ENCODE measurements at places on chromosomes 6 and 20.

DNA sequence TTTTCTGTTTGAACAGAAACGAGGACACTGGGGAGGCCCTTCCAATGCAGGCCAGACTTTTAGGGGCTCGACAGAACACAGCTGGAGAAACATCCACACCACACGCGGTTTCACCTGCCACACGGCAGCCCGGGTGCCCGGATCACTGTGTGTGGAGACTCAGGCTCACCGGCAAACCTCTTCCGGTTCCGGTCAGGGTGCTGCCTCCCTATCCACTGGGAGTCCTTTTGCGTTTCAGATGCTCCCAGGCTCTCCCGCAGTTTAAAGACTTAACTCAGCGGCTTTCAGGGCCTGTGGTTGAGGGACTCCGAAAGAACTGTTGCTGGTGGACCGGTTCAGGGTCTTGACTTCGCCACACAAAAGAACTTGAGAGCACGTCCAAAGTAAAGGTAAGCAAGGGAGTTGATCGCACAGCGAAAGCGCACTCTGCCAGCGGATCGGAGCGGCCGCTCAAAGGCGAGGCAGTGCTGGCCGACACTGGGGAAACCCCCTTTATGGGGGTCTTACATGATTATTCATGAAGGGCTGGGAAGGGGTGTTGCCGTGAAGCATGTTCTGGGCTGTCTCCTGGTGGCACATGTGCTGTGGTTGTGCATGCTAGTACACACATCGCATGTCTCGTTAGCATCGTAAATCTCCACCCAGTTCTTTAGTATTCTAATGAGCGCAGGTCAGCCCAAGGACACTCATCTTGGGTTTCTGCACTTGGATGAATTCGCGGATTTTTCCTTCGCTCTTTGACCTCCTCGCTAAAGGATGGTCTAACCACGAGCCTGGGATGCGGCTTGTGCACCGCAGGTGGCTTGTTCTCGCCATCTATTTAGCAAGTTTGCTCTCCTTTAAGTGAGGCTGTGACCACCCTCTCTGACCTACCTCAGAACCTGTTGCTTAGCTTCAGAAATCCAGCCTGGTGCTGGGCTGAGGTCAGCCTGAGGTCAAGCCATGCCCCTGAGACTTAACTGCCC, 180.3 kb downstream of the CDH26 start:
- no peak for DNase-seq

GRCh38 chr20:16273812-16274555, 299.3 kb downstream of the KIF16B start:
- DNase-seq = no peak

- DNase-seq = no peak
Measured at GRCh38 chr20:59805786-59806577, 127.5 kb downstream of the SYCP2 start.

GRCh38 chr6:107021446-107022185, 6.4 kb upstream of the MTRES1 start:
- DNase-seq = no peak

DNA sequence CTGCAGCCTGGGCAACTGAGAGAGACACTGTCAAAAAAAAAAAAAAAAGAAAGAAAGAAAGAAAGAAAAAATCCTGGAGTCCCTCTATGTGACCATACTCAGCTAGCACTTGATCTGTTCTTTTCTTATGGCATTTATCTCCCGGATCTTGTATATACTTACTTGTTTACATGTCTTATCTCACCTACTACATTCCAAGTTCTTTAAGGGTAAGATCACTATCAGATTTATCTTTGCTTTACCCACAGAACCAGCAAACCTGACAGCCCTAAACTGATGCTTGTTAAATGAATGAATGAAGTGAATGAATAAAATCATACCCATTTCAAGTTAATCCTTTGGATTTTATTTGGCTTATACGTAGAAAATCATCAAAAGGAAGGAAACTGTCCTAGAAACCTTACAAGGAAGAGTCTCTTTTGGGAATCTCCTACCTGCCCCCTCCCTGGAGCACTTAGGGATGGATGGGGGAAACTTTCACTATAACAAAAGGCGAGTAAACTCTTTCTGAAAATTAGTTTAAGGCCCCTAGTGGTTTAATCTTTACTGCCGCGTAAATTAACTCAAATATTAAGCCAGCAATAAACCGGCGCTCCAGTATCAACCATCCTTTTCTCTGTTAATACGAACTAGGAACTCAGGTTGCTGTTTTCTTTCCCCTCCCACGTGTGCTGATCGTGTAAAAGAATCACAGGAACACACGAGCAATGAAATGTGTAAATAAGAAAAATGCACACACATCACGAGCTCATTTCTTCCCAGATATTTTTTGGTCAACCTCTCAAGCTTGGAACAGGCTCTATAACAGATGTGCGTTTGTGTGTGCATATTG, 1.3 kb upstream of the UTRN start:
- DNase-seq = no peak

GRCh38 chr6:169849396-169849795, 98.0 kb downstream of the ERMARD start:
- DNase-seq = no peak

GRCh38 chr20:54189630-54190029, 15.8 kb upstream of the CYP24A1 start:
- no peak for DNase-seq

GRCh38 chr20:37245216-37246150, 16.1 kb downstream of the GHRH start:
- DNase-seq = no peak

DNA sequence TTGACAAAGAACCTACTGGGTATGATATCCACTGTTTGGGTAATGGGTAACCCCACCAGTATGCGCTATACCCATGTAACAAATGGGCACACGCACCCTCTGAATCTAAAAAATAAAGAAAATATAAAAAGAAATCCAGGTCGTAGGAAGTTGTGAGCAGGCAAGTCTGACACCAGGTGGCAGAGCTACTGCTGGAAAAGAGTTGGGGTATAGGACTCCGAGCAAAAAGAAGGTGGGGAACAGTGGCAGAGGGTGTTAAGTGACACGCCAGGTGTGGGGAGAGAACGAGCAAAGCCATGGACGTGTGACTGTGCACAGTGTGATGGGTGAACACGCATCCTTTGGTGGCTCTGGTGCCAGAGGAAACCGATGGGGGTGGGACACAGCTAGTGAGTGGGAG, 46.7 kb downstream of the NOX3 start:
- DNase-seq = no peak

- DNase-seq = no peak
Measured at GRCh38 chr6:75377386-75377785, 92.8 kb upstream of the TMEM30A start.

DNA sequence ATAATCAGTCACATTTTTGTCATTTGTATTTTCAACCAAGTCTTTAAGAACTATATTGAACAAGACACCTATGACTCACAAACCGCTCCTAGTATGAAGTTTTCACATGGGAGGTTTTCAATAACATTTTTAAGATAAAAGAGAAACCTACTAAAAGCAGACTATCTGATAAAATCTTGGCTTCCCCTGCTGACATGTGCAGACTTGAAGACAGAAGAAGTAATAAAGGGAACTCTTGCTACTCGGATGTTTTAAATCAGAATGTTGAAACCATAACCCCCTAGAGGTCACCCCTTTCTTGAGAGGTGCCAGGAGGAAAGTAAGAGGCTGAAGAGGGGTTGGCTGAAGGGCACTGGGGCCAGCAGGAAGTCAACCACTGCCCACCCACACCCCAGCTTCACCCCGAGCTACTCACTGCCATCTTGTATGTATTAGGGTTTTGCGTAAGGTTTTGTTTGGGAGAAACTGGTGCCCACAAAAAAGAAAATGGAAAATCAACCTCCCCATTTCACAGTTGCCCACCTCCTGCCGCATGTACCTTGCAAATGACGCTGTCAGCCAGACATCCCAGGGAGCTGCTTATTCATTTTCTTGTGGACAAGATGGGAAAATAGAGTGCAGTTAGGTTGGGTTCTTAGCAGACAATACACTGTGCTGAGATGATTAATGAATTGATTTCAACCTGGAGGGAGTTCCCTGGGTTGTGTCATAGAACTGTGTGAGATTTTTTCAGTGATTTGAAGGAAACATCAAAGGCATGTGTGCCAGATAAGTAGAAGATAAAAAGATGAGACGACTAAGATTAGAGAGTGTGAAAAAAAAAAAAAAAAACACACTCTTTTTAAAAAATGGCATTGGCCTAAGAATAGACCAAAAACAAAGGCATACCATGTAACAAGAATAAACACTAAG, 83.2 kb upstream of the TAB2 start:
- DNase-seq = no peak

GRCh38 chr6:109662192-109662591, 28.8 kb downstream of the AK9 start:
- DNase-seq = no peak

- DNase-seq = no peak
Measured at GRCh38 chr20:17673084-17673483, 9.0 kb downstream of the RRBP1 start.

DNA sequence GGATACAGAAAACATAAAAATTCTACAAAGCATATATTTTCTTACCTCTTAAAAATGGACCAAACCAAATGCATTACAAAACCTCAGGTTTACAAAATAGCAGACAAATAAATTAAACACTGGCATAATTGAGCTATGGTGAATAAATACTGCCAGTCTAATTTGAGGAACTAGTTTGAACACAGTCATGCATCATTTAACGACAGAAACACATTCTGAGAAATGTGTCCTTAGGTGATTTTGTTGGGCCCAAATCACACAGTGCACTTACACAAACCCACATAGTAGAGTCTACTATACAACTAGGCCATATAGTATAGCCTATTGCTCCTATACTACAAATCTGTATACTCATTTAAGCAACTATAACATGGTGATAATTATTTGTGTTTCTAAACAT, 215.6 kb downstream of the FOXC1 start:
- DNase-seq = no peak

- DNase-seq = no peak
Measured at GRCh38 chr20:40197691-40198090, 491.3 kb downstream of the MAFB start.

GRCh38 chr6:26525838-26526237, 12.3 kb upstream of the HMGN4 start:
- DNase-seq = no peak

DNA sequence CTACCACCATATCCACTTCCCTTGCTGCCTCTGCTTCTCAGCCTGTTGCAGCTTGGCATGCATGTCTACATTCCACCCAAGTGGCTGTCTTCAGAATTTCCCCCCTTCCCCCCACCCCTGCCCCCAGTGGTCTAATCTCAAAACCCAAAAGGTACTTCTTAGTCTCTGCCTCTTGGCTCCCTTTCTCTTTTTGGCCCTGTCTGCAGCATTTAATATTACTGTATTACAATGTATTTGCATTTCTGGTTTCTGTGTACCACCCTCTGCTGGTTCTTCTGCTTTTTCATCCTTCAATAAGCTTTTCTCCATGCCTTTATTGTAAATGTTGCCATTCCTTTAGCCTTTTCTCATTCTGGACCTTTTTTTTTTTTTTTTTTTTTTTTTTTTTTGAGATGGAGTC, 43.0 kb downstream of the RPRD1B start:
- DNase-seq = no peak

GRCh38 chr6:124963831-124964763, 1.9 kb downstream of the RNF217 start:
- DNase-seq = no peak

GRCh38 chr20:61244213-61244612, 7.8 kb upstream of the CDH4 start:
- no peak for DNase-seq

- DNase-seq = no peak
Measured at GRCh38 chr6:139572001-139572400, 197.6 kb upstream of the CITED2 start.

DNA sequence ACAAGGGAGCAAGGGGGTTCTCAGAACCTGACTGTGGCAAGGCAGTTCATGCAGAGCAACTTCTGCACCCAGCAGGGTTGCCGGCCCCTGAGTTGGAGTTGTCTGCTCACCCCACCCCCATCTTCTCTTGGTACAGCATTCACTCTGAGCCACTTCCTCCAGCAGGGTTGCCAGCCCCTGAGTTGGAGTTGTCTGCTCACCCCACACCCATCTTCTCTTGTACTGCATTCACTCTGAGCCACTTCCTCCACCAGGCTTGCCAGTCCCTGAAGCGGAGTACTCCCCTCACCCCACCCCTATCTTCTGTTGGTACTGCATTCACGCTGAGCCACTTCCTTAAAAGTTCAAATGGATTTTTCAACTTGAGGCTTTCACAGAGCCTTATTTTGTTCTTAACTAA, 79.7 kb upstream of the SYNDIG1 start:
- no peak for DNase-seq

DNA sequence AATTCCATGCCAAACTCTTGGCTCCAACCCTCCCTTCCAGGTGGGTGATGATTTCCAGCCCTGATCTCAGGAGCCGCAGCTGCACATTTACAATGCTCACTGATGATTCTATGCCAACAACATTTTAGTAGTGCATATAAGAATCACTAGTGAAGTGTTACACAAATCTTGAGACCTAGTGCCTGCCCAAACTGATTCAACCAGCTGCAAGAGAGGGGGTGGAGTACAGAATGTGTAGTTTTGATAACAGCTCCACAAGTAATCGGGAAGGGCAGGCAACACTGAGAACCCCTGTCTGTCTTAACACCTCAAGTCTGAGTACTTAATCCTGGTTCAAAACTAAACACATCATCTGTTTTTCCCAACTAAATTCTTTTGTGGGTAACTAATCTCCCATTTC, 91.7 kb downstream of the PRDM1 start:
- no peak for DNase-seq

DNA sequence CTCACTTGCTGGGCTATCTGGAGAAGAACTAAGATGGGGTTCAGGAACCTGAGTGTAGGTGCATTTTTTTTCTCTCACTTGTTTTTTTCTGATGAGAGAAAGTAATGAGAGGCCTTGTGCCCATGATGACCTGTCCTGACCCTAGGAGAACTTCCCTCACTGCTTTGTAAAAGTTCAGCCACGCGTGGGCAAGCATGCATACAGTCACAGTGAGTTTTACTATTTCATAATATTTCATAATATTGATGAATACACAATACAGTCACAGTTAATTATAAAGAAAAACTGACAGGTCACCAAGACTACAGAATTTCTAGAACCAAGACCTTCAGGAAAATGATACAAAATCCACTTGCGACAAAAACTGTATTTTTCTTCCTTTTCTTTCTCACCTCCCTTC, 111.8 kb downstream of the MAP7 start:
- no peak for DNase-seq

GRCh38 chr6:90820436-90820835, 233.6 kb upstream of the MAP3K7 start:
- DNase-seq = no peak

- no peak for DNase-seq
Measured at GRCh38 chr6:10315658-10316372, 99.1 kb downstream of the TFAP2A start.

DNA sequence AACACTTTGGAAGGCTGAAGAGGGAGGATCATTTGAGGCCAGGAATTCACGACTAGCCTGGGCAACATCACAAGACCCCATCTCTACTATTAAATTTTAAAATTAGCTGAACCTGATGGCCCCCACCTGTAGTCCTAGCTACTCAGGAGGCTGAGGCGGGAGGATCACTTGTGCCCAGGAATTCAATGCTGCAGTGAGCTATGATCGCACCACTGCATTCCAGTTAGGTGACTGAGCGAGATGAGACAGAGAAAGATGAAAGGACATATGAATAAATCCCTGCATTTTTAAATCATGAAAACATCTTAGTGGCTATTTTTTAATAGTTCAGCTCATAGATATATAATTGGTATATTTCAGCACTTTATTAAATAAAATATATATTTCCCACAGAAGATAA, 93.8 kb downstream of the GPR63 start:
- no peak for DNase-seq
